ENCODE measurements at places on chromosomes 4 and X.

DNA sequence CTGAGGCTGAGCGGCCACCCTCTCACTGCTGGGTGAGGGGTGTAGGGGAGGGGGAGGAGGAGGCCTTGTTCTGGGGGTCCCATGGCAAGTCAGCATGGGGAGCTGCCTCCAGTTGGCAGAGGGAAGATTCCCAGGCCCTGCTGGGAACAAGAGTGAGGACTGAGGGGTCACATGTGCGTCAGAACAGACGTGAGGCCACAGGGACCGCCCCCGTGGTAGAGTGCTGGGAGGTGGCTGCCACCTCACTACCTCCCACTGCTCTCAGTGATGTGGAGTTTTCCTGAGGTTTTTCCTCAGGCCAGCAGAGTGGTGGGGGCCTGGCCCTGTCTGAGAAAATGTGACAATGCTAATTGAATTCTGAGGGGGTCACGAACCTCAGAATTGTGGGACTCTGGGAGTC lies 568 bp downstream of the MAGEC1 start:
- DNase-seq: no peak

DNA sequence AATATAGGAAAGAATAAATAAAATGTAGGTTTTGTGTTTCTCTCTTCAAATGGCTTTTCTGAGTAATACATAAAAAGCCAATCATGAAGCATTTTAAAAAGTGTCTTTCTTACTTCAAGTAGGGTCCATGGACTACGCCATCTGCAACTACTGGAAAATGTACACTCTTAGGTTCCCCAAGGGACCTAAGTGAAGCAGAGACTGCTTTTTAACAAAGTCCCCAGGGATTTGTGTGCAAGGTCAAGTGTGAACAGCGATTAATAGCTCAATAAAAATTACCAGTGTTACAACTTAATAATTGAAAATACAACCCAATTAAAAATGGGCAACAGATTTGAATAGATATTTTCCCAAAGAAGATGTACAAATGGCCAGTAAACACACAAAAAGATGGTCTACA lies 84.9 kb downstream of the ARHGAP6 start:
- no peak for DNase-seq

DNA sequence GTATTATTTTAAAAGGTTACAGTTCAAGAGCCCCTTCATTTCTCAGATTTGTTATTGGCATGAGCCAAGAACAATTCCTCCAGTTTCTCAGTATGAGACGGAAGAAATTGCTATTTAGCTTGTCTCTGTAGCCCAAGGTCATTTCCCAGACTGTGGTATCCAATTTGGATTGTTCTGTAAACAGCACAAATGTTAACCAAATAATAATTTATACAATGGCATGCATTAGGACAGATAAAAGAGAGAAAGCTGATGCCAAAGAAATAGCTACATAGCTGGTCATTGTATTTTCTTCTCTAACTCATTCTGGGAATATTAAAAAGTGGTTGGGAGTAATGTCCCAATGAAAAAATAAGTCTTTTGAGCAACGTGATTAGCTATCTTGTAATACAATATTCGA lies 134.6 kb upstream of the NPY2R start:
- no peak for DNase-seq

- DNase-seq: no peak
Observed at GRCh38 chr4:86026720-86027119, 333.1 kb downstream of the MAPK10 start.

GRCh38 chr4:139774759-139775487 lies 109.3 kb downstream of the MGST2 start:
- DNase-seq: no peak

DNA sequence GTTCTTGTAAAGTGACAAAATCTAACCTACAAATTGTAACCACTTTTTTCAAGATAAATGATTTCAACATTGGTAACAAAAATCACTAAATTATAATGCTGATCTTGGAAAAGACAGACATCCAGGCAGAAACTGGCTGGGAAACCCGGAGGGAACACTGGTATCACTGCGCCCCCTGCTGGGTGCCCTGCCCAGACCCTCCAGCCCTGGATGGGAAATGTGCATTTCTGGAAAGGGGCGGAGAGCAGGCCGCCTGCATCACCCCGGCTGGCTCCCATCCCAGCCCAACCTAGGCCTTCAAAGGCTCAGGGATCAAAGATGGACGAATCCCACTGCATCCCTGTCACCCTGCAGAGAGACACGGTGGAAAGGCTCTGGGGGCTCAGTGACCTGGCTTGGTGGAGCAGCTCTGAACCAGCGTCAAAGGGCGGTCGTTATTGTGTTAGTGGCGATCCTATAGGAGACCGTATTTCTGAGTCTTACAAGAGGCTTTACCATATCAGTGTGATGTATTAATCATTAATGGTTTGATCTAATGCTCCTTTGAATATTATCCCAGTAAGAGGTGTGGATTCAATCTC lies 37.3 kb downstream of the ACOX3 start:
- peak; percentile 71 for DNase-seq
